ENCODE measurements at places on chromosomes 6 and 20. TPM values are rescaled to one million over a fixed set of nuclear protein-coding genes. Genes with fewer than 3 reads are reported as not detected.

SLC22A7 gene
- not detected for polyA plus RNA-seq

BHLHE23 gene
- not detected for polyA plus RNA-seq

GRCh38 chr6:157516319-157517026, 135.5 kb downstream of the ZDHHC14 start:
- DNase-seq, result no peak

- no peak for DNase-seq
Measured at GRCh38 chr6:52872031-52872430, 31.4 kb upstream of the GSTA5 start.

- DNase-seq, result no peak
Measured at GRCh38 chr20:3227936-3228749, 10.8 kb downstream of the SLC4A11 start.

DNA sequence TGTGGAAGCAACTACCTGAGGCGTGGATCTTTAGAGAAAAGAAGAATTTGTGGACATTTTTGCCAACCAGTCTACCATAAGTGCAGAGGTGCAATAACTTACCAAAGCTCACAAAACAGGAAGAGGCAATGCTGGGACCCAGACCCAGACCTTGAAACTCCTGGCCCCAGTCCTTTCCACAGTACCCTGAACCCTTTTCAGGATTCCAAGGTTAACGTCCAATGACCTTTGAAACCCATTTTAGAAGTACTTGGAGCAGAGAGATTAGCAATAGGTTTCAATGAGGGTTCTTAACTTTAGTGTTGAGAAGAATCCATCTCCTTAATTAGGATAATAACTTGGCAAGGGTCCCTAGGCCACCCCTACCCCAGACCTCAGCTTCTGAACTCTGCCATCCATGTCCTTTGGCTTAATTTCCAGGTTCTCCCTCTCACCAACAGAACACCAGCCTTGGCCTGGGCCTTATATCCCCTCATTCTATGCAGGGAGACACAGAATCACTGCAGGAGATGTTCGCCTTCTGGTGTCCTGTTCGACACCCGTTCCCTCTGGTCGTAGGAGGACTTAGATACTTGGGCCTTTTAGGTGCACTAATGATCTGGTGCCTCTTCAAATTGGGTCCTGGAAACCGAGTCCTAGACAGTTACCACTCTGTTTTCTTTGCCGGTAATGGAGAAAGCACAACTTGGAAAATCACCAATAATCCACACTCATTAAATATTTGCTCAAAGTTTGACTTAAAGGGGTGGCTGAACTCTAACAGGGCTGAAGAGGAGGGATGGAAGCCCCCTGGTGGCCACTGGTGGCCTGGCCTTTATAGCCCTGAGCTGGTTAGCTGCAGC, 40.6 kb downstream of the ISM1 start:
- no peak for DNase-seq

DNA sequence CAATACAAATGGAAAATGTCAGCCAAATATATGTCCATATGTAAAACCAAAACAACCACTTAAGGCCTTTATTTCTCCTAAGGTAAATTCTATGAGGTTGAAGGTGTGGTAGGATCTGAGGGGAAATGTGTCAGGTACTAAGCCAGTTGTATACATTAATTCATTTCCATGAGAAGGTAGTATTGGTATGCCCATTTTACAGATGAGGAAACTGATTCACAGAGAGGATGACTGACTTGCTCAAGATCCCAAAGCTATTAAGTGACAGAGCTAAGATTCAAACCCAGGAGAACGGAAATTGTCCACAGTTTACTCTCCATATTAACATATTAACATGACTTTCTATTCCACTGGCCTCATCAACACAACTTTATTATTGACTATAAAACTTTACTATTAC, 64.1 kb upstream of the MAP7 start:
- DNase-seq, result no peak

All from muscle of arm (tissue), 14 donors.